MG63 (cell line): ENCODE measurements at places on chromosomes 7 and 10.

DNA sequence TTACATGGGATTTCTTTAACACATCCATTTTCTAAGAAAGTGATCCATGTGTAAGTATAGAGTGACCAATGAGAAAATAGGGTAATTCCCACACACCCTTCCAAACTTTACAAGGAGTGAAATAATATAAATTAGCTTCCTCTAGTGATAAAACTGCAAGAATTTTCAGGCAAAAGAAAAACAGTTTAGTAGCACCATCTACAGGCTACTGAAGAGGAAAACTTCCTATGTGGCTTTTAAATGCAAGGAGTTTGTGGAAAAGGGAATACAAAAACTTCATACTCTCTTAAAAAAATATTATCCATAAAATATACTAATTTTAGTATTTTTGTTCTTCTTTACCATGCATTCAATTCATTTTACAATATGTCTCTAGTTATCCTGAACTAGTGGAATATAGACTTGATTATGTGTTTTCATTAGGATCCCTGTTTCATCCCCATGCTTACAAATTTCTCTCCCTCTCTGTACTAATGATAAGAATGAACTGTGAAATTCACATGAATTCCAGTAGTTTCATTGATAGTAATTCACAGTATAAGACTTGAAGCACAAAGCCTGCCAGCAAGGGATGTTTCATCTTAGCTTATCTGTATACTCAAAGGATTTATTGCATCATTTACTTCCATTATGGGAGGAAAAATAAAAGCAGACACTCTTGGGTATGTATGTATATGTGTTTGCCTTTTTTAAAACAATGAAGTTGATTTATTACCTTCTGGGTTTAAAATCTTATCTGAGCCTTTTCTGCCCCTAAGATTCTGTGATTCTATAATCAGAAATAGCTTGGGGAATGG lies 442.9 kb downstream of the AUTS2 start:
- DNase-seq, result no peak

GRCh38 chr10:47440207-47440606 lies 43.7 kb downstream of the ANXA8 start:
- DNase-seq, result no peak

- DNase-seq, result no peak
Measured at GRCh38 chr10:11901833-11902475, 78.8 kb downstream of the PROSER2 start.

DNA sequence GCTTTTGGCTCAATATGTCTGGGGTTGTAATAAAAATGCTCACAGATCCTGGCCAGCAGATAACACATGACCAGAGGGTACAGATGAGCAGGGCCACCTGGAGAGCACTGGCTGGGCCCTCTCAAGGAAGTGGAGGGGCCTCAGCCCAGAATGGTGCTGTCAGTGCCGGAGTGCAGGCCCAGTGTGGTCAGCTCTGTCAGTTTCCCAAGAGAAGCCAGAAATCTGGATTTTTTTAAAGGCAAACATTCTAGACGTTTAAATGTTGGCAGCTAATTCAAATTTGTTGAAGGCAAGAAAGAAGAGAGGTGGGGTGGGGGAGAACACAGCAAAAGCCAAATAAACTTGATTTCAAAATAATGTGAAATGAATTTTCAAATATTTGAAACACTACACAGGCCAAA lies 2.0 kb downstream of the C10orf105 start:
- DNase-seq, result no peak

DNA sequence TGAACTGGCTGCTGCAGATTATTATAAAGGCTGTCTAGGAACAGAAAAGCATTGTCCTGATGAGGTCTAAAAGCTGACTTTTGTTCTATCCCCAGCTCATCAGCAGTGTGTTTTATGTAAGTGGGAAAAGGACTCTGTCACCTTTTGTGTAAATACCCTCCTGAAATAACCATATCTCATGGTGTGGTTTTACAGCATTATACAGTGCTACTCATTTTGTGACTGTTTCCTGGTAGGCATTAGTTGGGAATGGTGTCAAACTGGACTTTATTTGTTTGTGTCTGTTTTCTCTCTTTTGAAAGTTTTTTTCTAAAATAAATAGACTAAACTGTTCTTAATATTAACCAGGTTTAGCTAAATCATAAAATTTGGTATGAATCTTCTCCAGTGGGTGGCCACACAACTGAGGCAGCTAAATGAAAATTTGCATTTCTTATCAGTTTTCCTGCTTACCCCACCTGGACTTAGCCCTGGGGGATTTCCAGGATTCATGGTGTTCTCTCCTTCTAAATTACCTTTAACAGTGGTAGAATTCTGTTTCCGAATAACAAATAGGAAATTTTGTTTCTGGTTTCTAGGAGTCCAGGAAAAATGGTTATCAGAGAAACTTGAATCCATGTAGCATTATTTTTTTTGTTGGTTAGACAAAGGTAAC lies 140.9 kb downstream of the LHFPL3 start:
- no peak for DNase-seq

GRCh38 chr7:116593359-116594075 lies 68.7 kb downstream of the CAV1 start:
- DNase-seq, result no peak

DNA sequence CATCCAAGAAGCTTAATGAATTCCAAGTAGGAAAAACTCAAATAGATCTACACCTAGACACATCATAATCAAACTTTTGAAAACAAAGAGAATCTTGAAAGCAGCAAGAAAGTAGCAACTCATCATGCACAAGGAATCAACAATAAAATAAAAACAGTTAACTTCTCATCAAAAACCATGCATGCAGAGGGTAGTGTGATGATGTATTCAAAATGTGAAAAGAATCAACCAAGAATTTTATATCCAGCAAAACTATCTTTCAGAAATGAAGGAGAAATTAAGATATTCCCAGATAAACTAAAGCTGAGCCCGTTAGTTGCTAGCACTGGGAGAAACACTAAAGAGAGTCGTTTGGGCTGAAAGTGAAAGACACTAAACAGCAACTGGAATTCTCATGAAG lies 4.3 kb upstream of the PARP12 start:
- DNase-seq, result no peak

- DNase-seq, result no peak
Measured at GRCh38 chr10:14032406-14032998, 298.2 kb downstream of the FRMD4A start.
